Pancreas (tissue), 10 donors: ENCODE measurements at places on chromosomes 5 and 9. TPM values are rescaled to one million over a fixed set of nuclear protein-coding genes. Genes with fewer than 3 reads are reported as not detected.
A peak's percentile ranks its signal among the peaks of the same experiment; 100 is the strongest.

Gene SGCD
- 1.5 TPM for total RNA-seq

Gene ANKRD31
- 0.28 TPM for total RNA-seq

Gene CDKN2A
- total RNA-seq = 2.3 TPM

Gene CD14
- total RNA-seq = 23.9 TPM

Gene CCL21
- 12.1 TPM for total RNA-seq

Gene IL4
- total RNA-seq = not detected

Gene PCDHGA3
- total RNA-seq = 2.0 TPM

Gene HDHD3
- total RNA-seq = 18.8 TPM

Gene ANKRD20A1
- 3.8 TPM for total RNA-seq

Gene IPPK
- 3.9 TPM for total RNA-seq

GRCh38 chr9:114055061-114055460 lies 23.0 kb downstream of the AMBP start:
- no peak for DNase-seq

GRCh38 chr5:83540105-83540504 lies 68.6 kb downstream of the VCAN start:
- DNase-seq = no peak

DNA sequence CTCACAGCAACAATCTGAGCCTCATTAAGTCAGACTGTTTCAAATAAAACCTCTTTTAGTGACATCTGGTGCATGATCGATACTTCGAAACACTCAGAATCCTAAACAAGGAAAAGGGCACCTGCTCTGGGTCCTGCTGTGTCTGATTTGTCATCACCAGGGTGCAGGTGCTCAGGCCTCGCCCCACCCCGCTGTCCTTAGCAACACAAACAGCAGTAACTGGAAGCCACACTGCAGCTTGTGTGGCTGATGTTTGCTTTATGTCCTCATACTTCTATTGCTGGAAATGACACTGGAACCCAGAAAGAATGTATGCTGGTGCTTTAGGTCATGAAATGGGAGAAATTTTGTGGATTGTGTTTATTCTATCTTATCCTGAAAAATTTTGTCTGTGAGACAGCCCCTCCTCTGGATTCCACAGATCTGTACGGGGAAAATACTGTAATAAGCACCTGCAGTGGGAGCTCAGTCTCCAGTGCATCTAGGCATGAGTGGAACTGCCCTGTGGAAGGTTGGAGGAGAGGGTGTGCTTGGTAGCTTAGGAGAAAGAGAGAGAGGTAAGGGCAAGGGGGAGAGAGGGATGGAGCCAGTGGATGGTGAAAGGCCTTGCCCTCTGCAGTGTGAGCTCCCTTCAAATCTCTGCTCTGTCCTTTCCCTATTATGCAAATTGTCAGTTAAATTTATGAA lies 284.2 kb downstream of the SMARCA2 start:
- DNase-seq = peak; percentile 65

GRCh38 chr5:151098768-151099121 lies 17.9 kb upstream of the TNIP1 start:
- no peak for DNase-seq

DNA sequence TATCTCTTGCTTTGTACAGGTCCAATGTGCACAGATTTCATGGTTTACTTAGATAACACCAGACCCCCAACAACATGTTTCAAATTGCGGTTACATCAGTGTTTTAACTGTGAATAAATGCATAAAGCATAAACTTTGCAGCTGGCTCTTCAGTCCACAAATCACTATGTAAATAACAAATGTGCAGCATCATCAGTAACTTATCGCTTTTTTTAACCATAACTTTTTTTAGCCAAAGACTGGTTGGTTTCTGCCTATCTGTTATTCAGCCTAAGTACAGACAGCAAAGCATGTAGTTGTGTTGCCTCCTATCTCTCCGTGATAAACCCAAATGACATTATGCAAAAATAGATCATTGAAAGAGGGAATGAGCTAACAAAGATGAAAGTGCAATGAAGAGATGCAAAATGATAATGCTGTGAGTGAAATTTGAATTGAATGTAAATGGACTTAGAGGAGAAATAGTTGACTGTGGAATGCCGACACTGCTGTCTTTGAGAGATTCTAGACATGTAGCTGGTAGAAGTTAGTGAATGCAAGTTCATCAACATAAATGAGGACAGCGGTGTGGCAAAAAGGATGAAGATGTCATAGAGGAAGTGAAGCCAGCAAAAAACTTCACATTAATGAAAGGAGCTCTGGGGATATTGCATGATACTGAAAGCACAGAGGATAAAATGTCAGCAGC lies 108.8 kb downstream of the PDE8B start:
- DNase-seq = no peak

GRCh38 chr9:29802454-29802853 lies 2229.2 kb upstream of the C9orf72 start:
- no peak for DNase-seq

- DNase-seq = no peak
Measured at GRCh38 chr5:179343021-179343718, 2.1 kb downstream of the ADAMTS2 start.

DNA sequence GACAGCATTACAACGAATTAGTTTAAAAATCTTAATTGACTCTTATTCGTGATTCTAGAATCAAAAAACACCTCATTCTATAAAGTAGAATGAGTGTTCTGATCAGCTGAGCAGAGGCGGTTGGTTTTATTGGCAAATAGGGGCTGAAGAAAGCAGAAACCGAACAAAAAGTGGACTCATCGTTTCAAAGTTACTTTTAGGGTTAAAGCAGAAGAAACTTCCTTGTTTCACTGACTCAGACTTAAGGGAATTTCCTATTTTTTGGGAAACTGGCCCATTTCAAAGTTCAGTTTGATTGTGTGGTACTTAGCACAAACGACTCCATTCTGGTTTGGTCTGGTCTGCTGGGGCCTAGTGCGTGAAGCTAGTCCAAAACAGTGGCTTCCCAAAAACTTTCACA lies 862 bp upstream of the NDUFB6 start:
- DNase-seq = no peak

DNA sequence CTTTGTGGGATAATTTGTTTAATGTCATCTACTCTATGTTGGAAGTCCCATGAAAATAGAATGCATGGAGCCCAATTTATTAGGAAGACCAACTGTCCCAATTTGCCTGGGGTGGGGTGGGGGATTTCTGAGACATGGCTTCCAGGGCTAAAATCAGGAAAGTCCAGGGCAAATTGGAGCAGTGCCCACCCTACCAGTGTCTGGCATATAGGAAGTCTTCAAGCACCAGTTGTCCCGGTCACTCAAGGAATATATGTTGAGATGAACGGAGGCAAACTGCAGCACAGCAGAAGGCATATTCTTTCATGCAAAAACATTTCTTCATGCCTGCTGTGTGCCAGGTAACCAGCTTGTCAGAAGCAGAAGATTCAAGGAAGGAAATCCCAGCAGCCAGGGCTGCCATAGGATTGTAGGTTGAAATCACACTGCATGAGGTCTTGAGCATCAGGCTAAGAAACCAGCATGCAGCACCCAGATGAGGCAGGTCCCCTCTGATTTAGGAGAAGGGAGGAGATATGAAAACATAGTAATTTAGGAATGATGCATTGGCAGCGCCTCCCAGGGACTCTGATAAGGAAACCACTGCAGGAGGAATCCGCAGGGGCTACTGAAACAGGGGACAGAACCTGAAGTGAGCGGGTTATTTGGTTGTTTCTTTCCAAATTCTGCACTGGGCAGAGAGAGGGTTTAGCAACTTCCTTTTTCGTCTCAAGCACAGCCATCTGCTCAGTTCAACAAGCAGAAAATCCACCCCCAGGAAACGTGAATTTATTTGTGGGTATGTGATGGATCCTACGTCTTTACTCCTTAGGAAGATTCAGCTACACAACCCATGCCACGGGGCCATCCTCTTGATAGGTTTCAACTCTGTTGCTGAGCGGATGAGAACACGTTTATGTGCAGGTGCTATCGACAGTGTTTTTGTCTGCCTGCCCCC lies 112.6 kb upstream of the CPEB4 start:
- no peak for DNase-seq

- DNase-seq = no peak
Measured at GRCh38 chr9:114249424-114250234, 73.3 kb upstream of the ORM1 start.

GRCh38 chr9:136899196-136899595 lies 12.9 kb downstream of the TRAF2 start:
- no peak for DNase-seq

- no peak for DNase-seq
Measured at GRCh38 chr5:163565931-163566608, 60.7 kb downstream of the MAT2B start.

DNA sequence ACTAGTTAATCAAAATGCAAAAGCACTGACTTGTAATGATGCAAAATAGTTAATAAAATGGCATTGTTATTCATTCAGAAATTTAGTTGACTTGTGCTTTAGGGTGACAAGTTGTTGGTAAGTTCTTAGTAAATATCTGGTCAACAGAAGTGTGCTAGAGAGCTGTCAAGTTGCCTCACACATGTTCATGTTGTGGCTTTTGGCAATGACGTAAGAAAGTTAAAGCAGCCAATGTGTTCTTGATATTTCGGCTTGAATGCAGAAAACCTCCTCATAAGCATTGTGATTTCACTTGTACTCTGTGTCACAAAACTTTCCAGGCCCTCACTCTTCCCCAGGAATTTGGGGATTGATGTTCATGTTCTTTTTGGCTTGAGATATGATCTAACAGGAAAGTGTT lies 626.7 kb downstream of the PRR16 start:
- DNase-seq = no peak

DNA sequence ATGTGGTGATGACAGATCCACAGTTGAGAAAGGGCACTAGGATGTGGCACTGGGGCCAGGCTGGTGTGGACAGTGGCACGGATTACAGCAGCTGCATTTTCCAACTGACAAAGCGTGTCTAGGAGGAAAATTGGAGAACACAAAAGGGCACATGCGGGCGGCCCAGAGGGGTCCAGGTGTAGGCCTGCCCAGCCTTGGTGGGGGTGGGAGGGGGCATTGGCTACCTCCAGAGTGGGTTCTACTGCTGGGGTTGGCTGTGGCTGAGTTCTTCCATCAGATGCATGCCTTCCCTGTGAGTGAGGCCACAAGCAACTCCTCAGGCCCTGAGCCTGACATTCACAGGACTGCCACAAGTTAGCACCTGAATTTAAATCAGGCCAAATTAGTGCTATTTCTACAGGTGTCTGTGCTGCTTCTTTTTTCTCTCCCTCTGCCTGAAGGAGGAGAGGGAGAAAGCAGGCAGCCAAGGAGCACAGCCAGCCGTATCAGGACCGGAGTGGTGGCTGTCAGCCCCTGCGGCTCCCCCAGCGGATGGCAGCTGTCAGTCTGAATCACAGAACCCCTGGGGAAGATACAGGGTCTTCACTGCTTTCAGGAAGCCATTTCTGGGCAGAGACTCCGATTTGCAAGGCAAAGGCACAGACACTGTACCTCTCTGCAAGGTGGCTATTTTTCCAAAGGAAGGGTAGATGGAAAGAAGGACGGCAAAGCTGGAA lies 464.2 kb downstream of the SPOCK1 start:
- DNase-seq = no peak

- DNase-seq = no peak
Measured at GRCh38 chr5:9604416-9604815, 25.7 kb downstream of the TAS2R1 start.

DNA sequence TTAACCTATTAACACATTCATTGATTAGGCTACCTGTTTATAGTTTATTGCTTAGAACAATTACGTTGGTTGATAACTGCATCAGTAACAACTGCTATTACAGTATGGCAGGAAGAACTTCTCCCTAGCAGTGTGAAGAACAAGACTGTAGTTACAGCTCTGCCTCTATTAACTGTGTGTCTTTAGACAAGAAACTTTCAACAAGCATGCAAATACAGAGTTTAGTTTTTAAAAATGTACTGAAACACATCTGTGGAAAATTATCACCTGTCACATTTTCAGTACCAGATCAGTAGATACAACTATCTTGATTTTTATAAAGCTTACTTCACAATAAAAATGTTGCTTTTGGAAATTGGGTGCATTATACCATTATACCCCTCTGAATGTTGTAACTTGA lies 22.2 kb downstream of the ELL2 start:
- DNase-seq = no peak

DNA sequence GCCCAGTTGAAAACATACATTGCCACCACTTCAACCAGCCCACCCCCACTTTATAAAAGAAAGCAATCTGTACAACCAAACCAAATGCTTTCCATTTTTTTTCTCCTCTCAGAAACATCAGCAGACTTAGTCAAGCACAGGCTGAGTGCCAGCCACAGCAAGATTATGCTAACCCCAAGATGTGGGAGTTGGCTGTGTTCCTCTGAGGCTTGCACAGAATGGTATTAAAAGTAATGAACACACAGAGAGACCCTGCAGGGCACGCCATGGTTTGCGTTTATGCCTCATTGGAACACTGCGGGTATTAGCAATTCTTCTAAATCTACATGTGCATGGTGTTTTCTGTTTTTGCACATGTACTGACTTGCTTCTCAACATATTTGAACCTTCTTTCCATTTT lies 419.9 kb upstream of the GRAMD2B start:
- no peak for DNase-seq
